ENCODE measurements at places on chromosomes 7 and 10.

GRCh38 chr7:93036807-93037206 is 81.0 kb downstream of the SAMD9 start:
- no peak for DNase-seq

- DNase-seq = peak; percentile 76
Measured at GRCh38 chr7:75762350-75762917, 9.6 kb downstream of the CCL26 start.

DNA sequence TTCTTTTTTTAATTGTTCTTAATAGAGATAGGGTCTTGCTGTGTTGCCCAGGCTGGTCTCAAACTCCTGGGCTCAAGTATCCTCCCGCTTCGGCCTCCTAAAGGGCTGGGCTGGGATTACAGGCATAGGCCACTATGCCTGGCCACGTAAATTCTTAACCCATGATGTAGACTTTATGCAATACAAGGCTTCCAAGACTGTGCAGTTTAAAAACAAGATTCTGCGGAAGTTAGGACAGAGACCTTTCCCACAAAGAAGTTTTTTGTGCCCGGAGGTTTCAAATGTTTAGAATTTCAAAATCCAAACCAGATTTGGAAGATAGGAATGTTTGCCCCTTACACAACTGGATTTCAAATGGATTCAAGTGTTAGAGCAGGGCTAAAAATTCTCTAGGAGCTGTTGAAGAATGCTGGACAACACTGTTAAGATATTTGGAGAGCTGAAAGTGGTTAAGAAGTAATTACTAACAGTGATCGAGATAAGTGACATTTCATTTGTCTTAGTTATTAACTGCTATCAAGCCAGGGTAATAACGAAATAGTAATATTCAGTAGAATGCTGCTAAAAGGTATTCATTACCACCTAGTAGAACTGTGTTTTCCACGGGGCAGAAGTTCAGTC is 7.4 kb downstream of the APBB1IP start:
- DNase-seq = peak; percentile 59

DNA sequence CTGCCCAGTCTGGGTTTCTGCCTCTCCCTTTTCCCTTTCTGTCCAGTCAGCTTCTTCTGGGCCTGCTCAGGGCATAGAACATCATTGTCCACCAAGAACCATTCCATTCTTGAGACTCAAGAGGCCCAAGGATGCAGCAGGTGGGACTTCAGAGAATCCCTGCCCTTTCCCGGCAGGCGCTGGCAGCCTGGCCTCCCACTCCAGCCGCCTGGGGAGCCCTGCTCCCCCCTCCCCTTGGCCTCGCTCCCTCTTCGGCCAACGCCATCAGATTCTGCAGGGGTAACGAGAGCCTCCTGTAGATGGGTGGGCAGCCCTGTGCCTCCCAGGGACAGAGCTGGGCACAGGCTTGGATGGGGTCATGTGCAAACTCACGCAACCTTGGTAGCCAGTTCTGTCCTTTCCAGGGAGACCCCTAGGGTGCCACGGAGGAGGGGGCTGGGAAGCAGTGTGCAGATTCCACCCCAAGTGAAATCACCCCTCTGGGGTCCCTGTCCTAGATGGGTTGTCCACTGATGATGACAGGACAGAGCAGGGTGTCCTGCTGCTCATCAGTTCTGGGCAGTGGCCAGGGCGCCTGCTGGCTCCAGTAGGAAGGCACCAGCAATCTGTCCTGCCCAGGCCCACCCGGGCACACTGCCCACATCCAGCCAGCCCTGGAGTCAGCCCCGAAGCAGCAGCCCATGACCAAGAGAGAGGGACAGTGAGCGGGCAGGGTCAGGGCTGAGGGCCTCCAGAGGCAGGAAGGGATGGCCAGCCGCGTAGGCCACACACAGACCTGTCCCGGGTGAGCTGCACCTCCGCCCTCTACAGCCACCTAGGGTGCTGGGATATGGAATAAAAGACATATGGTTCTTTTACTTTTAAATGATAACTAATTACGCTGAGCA is 47.7 kb downstream of the RASGEF1A start:
- no peak for DNase-seq

- DNase-seq = no peak
Measured at GRCh38 chr7:90232430-90232829, 12.5 kb upstream of the CFAP69 start.

DNA sequence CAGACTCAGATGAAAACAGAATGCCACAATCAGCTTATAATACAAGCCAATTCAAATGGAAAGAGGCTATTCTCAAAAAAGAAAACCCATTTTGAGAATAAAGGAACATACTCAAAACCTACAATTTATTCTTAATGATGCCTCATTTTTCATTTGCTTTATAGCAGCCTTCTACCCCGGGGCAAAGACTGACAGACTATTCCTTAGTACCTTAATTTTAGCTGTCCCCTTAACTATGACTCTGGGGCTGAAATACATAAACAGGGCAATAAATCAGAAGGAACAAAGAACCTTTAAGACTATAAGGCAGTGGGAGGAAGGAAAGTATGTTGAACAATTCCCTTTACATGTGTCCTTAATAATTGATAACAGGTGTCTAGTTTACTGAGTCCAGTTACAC is 76.8 kb downstream of the TMEM106B start:
- DNase-seq = no peak

GRCh38 chr7:150903606-150904005 is 51.3 kb downstream of the AOC1 start:
- DNase-seq = peak; percentile 38

DNA sequence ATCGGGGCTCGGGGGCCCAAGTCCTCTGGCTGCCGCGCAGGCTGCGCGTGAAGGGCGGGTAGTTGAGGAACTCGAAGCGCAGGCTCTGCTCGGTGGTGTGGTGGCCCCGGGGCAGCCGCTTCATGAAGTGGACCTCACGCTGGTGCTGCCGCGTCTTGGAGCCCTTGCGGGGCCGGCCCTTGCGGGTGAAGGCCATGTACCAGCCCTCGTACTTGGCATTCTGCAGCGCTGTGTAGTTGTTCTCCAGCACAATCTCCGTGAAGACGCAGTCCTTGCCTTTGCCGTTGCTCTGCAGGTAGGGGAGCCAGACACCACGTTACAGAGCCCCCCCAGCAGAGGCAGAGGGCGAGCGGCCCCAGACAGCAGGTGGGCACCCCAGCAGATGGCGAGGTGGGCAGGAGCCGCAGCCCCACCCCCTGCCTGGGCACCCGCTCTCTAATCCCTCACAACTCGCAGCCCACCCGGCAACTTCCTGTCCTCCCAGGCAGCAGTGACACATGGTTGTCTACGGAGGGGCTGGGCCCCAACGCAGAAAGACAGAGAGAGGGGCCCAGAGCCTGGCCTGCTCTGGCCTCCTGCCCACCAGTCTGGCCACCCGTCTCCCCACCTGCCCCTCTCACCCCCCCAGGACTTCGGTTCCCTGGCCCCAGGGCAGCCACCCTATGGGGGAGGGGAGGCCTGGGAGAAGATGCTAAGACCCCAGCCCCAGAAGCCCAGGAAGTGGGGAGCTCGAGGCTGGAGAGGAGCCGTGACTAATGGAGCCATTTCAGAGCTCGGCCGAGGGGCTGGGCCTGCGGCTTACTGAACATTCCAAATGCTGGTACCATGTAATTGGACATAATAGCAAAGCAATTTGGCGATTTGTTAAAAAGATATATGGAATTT is 5.3 kb downstream of the FGF8 start:
- no peak for DNase-seq

- DNase-seq = no peak
Measured at GRCh38 chr10:19096501-19097073, 48.0 kb downstream of the MALRD1 start.

- peak; percentile 41 for DNase-seq
Measured at GRCh38 chr7:98021588-98022351, 31.8 kb upstream of the OCM2 start.

- DNase-seq = no peak
Measured at GRCh38 chr10:24953675-24954074, 1.3 kb upstream of the PRTFDC1 start.

- DNase-seq = no peak
Measured at GRCh38 chr10:73759512-73760115, 15.4 kb downstream of the SEC24C start.

- DNase-seq = no peak
Measured at GRCh38 chr10:118256825-118257570, 85.1 kb downstream of the FAM204A start.

DNA sequence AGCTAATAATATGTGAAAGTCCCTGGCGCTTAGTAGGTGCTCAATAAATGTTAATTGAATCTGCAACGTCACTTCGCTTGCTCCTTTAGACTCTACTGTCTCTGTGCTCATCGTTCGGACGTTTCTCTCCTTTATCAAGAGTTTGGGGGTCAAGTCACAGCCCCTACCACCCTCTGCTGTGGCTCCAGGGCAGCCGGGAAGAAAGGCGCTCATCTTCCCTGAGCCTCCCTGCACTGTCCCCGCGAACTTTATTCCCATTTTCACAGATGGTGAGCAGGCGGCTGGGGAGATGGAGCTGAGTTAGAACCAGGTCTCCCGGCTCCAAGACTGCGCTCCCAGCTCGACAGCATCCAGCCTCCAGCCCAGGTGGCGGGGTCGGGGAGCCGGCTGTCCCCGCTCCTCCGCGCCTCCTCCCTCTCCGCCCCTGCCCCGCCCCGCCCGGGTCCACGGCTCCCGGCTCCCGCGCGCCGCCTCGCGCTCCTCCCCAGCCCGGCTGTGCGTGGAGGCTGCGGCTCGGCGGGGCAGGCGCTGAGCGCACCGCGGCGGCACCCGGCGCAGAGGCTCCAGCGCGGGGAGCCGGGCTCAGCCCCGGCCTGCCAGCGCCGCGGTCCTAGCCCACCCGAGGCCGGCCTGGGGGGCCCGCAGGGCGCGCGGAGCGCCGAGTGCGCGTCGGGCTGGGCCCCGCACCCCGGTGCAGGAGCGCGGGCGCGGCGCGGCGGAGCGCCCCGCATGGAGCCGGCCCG is at the start of gene CLEC2L:
TSS of gene CLEC2L (plus strand) at position 487 of the 743 bp plus-strand sequence. CDS start at position 730, 243 bp downstream.
- DNase-seq = no peak

DNA sequence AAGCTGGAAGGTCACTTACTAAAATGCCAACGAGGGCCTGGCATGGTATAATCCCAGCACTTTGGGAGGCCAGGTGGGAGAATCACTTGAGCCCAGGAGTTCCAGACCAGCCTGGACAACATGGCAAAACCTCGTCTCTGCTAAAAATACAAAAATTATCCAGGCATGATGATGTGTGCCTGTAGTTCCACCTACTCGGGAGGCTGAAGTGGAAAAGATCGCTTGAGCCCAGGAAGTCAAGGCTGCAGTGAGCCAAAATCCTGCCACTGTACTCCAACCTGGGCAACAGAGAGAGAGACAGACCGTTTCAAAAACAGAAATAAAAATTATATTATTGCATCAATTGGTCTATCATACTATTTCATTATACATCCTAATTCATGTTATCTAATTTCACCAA is 18.1 kb upstream of the FAM53B start:
- DNase-seq = no peak

- no peak for DNase-seq
Measured at GRCh38 chr10:62543571-62544355, 169.6 kb downstream of the ZNF365 start.

DNA sequence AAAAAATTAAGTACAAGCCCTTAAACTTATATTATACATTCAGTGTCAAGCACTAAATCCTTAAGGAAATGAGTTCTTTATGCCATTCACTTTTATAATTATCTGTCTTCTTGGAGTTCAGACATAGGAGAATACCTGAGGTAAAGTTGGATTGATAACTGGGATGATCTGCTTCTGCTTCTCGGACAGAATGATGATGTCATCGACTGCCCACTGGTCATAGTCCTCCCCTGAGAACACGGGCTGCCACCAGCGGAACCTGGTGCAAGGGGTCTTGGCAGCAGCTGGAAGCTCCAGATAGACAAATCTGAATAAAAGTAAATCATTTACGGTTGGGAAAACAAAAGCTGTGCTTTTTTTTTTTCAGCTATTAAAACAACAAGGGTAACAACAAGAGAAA is 148.2 kb upstream of the SLC26A5 start:
- no peak for DNase-seq

- DNase-seq = no peak
Measured at GRCh38 chr10:14142606-14143250, 188.0 kb downstream of the FRMD4A start.

- no peak for DNase-seq
Measured at GRCh38 chr7:125847692-125848091, 918.1 kb upstream of the POT1 start.

DNA sequence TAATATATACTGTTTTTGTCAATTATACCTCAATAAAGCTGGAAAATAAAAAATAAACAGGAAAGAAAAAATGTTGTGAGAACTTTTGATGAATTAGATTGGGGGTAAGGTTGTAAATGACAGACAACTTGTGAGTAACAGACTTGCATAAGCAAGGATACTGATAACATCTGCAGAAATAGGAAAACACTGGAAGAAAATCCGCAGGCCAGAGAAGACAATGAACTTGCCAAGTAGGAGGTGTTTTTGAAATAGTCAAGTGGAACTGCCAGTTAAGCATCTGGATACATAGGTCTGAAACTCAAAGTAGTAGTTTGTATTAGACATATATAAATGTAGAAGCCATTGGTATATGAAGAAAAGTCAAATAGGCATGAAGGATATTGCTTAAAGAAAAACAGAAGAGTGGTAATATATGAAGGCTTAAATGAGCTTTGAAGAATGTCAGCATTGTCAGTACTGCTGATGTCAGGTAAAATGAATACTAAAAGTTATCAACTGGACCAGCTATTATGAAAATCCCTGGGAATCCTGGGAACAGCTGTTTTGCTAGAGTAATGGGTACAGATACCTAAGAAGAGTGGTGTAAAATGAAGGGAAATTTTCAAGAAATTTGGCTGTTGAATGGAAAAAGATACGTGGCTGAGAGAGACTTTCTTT is 58.7 kb downstream of the DNAJC1 start:
- DNase-seq = no peak

- no peak for DNase-seq
Measured at GRCh38 chr10:129792141-129792540, 171.9 kb downstream of the EBF3 start.

- no peak for DNase-seq
Measured at GRCh38 chr7:31418928-31419327, 78.4 kb upstream of the NEUROD6 start.

DNA sequence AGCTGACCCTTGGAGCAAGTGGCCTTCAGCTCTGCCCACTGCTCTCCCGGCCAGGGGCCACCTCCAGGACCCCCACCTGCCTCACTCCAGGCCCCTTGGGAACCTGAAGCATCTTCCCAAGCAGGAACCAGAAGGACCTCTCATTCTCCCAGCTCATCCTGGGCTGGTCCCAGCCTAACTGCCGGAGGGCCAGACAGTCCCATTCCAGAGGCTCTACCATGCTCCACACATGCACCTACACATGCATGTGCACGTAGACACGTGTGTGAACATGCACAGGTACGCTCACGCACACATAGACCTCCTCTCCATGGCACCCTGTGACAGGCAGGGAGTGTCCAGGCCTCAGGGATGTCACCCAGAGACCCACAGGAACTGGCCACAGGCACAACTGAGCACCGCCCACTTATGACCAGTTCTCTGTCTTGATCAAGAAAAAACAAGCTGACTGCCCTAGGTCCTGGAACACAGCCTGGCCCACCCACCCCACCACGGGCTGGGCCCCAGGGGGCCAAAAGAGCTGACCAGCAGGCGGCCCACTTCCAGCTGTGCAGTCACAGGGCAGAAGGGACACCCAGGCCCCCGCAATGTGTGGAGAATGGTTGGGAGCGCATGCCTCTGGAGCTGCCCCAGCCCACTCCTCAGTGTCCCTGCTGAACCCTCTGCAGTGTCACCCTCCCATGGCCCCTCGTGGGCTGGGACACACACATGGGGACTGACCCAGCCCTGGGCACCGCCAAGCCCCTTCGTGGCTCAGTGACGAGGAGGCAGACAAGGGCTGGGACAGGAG is 43.4 kb downstream of the CAMK2B start:
- DNase-seq = no peak

- DNase-seq = no peak
Measured at GRCh38 chr10:35501923-35502322, 103.2 kb upstream of the GJD4 start.

GRCh38 chr10:126734015-126734414 is 63.5 kb upstream of the C10orf90 start:
- DNase-seq = no peak

Measured in HFFc6 (cell line).